ENCODE measurements at places on chromosomes 12 and 14. TPM values are rescaled to one million over a fixed set of nuclear protein-coding genes. Genes with fewer than 3 reads are reported as not detected.

The KRT2 gene
- total RNA-seq: not detected

The MYO1A gene
- total RNA-seq: 0.55 TPM

The TAS2R46 gene
- not detected for total RNA-seq

The CCDC38 gene
- total RNA-seq: not detected

The MDGA2 gene
- total RNA-seq: not detected

The PCED1B gene
- total RNA-seq: 27.6 TPM

The P2RX7 gene
- not detected for total RNA-seq

The CCDC196 gene
- not detected for total RNA-seq

The KRT73 gene
- not detected for total RNA-seq

The HOXC9 gene
- total RNA-seq: 13.7 TPM

The RBP5 gene
- not detected for total RNA-seq

The PPP1R13B gene
- 4.0 TPM for total RNA-seq

The SERPINA5 gene
- not detected for total RNA-seq

The HECTD1 gene
- total RNA-seq: 61.4 TPM

The NTF3 gene
- not detected for total RNA-seq

The SLC10A1 gene
- not detected for total RNA-seq

The FAM186B gene
- total RNA-seq: 0.11 TPM

The SOAT2 gene
- 0.23 TPM for total RNA-seq

The SRRM4 gene
- not detected for total RNA-seq

The NEUROD4 gene
- total RNA-seq: not detected

The FKBP3 gene
- total RNA-seq: 120 TPM

The OR4E2 gene
- not detected for total RNA-seq

The KLRC1 gene
- total RNA-seq: not detected

The CD163L1 gene
- total RNA-seq: 0.20 TPM

All from A549 treated with ZK216348 at 1 μM for 4 hours (cell line).